Glutamatergic neuron (in vitro differentiated cells): ENCODE measurements at places on chromosomes 4 and X.

GRCh38 chr4:182435401-182435800 lies 192.2 kb downstream of the TENM3 start:
- H3K27me3 ChIP-seq: peaks cover 2% of the 10 kb centered on the region
- no peak overlapping the region for H3K27ac ChIP-seq
- no peak overlapping the region for H3K4me3 ChIP-seq
- H3K36me3 ChIP-seq: no peaks in the 10 kb centered on the region
- H3K4me1 ChIP-seq: no peaks in the 10 kb centered on the region

GRCh38 chr4:186823989-186824388 lies 100.3 kb upstream of the FAT1 start:
- H3K27me3 ChIP-seq: peaks cover 7% of the 10 kb centered on the region
- H3K4me1 ChIP-seq: peaks cover 29% of the 10 kb centered on the region
- no peak overlapping the region for H3K27ac ChIP-seq
- no peak overlapping the region for H3K4me3 ChIP-seq
- no peaks in the 10 kb centered on the region for H3K36me3 ChIP-seq
- DNase-seq: no peak

GRCh38 chr4:73945674-73946449 lies 36.0 kb downstream of the PF4 start:
- H3K4me1 ChIP-seq: peaks cover 13% of the 10 kb centered on the region
- H3K27ac ChIP-seq: no peak overlapping the region
- peaks cover 4% of the 10 kb centered on the region for H3K27me3 ChIP-seq

DNA sequence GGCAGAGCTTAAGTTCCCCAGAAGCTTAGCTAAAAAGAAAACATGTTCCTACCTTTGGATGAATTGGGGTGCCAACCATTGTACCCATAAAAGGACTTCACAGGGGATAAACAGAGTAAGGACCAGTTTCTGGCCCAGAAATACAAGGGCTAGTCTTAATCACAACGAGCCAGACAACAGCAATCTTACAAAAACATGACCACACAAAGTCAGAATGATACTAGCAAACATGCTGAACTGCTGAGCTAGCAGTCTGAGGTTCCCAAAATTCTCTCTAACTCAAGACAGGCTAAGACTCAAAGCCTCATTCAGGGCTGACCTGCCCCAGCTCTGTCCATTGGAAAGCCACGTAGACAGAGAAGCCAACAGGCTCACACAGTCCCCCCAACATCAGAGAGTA lies 40.3 kb downstream of the ATP11C start:
- no peaks in the 10 kb centered on the region for H3K36me3 ChIP-seq
- H3K27ac ChIP-seq: no peak overlapping the region
- no peak overlapping the region for H3K4me3 ChIP-seq
- no peaks in the 10 kb centered on the region for H3K4me1 ChIP-seq

DNA sequence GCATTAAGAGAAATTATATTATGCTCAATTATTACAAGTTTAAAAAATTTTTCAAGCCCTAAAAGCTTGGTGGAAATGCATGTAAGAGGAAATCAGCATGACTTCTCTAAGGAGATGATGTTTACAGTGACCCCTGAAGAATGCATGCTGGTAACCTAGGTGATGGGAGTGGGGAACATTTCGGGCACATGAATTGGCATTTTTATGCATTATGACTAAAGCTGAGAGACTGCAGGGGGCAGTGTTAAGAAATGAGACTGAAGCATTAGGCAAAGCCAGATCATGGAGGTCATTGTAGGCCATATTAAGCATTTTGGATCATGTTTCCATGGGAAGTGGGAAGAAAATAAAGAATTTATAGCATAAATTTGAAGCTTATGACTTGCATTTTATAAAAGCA lies 421.3 kb downstream of the FAT4 start:
- DNase-seq: no peak
- no peaks in the 10 kb centered on the region for H3K36me3 ChIP-seq
- H3K27ac ChIP-seq: no peak overlapping the region
- H3K27me3 ChIP-seq: no peaks in the 10 kb centered on the region
- no peak overlapping the region for H3K4me3 ChIP-seq
- H3K4me1 ChIP-seq: no peaks in the 10 kb centered on the region

GRCh38 chrX:109840585-109840984 lies 107.5 kb upstream of the ACSL4 start:
- H3K36me3 ChIP-seq: no peaks in the 10 kb centered on the region
- no peak overlapping the region for H3K27ac ChIP-seq
- no peaks in the 10 kb centered on the region for H3K27me3 ChIP-seq
- DNase-seq: no peak
- peaks cover 2% of the 10 kb centered on the region for H3K4me1 ChIP-seq

DNA sequence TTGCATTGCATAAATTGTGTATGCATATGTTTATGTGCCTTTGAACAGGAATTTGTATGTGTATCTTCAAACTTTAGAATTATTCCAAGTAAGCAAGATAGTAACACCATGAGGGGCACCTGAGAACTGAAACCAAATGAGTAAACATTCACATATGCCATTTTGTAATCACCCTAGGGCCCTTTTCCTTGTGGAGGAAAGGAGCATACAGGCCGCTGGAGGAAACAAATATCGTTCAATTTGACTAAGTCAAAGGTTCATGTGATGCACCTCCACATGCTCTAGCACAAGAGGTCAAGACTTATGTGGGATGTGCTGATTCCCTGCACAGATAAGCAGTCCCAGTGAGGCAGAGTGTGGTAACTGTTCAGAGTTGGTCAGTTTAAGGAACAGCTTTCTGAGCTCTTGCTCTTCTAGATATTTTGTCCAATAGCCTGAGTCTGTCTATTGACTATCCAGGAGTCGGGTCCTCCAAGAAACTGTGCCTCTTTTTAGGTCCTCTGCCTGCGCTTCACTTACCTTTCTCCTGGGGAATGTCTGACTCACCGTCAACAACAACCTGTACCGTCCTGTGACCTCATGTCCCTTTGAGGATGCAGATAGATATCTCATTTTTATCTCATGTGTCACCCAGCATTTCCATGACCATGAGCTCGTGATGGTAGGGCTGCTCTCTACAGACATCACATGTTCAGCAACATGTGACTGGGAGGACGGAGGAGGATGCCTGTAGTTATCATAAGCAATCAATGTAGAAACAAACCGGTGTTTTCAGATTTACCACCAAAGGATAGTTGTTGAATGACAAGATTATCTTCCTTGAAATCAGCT lies 196.9 kb downstream of the NWD2 start:
- DNase-seq: no peak
- H3K27ac ChIP-seq: no peak overlapping the region
- H3K4me1 ChIP-seq: no peaks in the 10 kb centered on the region
- no peaks in the 10 kb centered on the region for H3K36me3 ChIP-seq
- H3K4me3 ChIP-seq: no peak overlapping the region

GRCh38 chrX:51456246-51456645 lies 40.1 kb downstream of the NUDT11 start:
- no peak overlapping the region for H3K27ac ChIP-seq
- H3K27me3 ChIP-seq: no peaks in the 10 kb centered on the region
- no peaks in the 10 kb centered on the region for H3K4me1 ChIP-seq
- no peak overlapping the region for H3K4me3 ChIP-seq
- H3K36me3 ChIP-seq: no peaks in the 10 kb centered on the region
- DNase-seq: no peak

DNA sequence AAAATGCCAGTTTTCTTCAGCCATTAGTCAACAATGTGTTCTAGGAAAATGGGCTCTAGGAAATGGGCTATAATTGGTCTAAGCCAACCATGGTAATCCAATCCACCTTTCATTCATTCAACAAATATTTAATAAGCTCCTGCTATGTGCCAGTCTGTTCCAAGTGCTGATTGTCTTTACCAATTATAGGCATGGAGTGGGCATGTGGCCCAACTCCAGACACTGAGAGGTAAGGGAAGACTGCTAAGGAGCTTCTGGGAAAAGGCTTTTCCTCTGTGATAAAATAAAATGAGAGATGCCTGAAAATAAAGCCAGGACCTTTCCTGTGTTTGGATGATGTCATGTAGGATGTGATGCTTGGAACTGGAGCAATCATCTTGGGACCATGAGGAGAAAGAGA lies 43.3 kb downstream of the HOPX start:
- no peak overlapping the region for H3K4me3 ChIP-seq
- peaks cover 8% of the 10 kb centered on the region for H3K36me3 ChIP-seq
- no peaks in the 10 kb centered on the region for H3K27me3 ChIP-seq

GRCh38 chr4:148447681-148448080 lies 5.5 kb upstream of the NR3C2 start:
- no peak overlapping the region for H3K27ac ChIP-seq
- no peak overlapping the region for H3K4me3 ChIP-seq
- H3K27me3 ChIP-seq: peaks cover 11% of the 10 kb centered on the region
- H3K36me3 ChIP-seq: no peaks in the 10 kb centered on the region
- DNase-seq: no peak
- H3K4me1 ChIP-seq: peaks cover 3% of the 10 kb centered on the region

- H3K4me3 ChIP-seq: no peak overlapping the region
- peaks cover 2% of the 10 kb centered on the region for H3K27me3 ChIP-seq
- no peak for DNase-seq
- no peak overlapping the region for H3K27ac ChIP-seq
Measured at GRCh38 chrX:69216911-69217310, 51.7 kb upstream of the PJA1 start.
